ENCODE measurements at places on chromosomes 11 and 22.

DNA sequence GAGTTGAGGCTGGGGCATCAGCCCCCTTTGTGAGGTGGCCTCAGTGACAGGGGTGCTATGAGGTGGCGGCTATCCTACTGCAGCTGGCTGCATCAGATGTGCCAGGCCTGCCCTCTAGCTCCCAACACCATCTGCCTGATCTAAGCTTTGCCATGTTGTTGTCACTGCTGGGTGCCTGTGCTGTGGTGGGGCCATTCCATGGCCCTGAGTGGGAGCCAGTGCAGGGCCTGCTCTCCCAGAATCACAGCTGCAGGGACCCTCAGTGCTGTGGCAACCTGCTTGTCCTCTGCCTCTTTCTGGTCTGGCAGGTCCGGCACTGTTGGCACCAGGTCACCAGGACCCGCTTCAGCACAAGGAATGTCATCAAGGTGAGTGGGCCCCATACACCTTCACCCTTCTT, 1.8 kb upstream of the SNU13 start:
- no peak for DNase-seq

- DNase-seq = no peak
Measured at GRCh38 chr11:35388061-35388460, 31.3 kb downstream of the SLC1A2 start.

- no peak for DNase-seq
Measured at GRCh38 chr11:78325274-78325781, 92.3 kb downstream of the GAB2 start.

- peak; percentile 97 for DNase-seq
Measured at GRCh38 chr11:31757260-31757835, 53.8 kb downstream of the PAX6 start.

- no peak for DNase-seq
Measured at GRCh38 chr11:923691-924405, 1.8 kb upstream of the AP2A2 start.

DNA sequence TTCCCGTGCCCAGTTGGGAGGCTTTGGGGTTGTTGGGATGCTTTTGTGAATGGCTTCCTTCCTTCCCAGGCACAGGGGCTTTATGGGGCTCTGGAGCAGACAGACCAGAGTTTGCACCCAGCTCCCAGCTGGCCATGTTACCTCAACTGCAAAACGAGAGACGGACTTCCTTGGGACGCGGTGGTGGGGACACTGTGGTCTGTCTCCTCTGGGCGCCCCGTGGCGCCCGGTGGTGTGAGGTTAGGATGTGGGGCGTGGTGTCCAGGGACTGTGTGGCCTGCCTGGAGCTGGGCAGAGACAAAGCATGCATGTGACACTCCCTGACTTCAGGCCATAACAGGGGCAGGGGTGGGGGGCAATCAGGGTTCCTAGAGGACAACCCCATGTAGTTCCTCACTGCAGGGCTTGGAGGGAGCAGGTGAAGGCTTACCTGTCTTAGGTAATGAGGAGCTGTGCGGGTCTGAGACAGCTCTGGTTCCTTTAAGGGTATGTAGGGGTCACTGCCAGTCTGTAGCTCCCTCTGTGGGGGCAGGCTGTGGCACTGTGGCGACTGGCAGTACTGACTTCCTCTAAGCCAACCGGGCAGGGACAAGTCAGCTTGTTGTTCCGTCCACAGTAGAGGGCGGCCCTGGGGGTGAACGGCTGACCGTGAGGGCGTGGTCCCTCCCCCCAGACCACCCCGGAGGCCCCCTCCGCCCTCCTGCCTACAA, 14.4 kb downstream of the KCNQ1 start:
- no peak for DNase-seq

- DNase-seq = no peak
Measured at GRCh38 chr11:116984589-116984988, 113.6 kb downstream of the SIK3 start.

- no peak for DNase-seq
Measured at GRCh38 chr22:44819966-44820631, 67.7 kb downstream of the ARHGAP8 start.

DNA sequence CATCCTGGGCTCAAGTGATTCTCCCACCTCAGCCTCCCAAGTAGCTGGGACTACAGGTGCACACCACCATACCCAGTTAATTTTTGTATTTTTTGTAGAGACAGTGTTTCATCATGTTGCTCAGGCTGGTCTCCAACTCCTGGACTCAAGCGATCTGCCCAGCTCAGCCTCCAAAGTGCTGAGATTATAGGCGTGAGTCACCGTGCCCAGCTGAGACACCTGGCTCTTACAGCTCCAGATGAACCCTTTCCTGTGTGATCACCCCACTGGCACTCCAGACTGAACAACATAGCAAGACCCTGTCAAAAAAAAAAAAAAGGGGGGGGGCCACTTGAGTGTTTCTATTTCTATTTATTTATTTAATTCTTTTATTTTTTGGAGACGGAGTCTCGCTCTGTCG, 1.0 kb upstream of the ADSL start:
- no peak for DNase-seq

DNA sequence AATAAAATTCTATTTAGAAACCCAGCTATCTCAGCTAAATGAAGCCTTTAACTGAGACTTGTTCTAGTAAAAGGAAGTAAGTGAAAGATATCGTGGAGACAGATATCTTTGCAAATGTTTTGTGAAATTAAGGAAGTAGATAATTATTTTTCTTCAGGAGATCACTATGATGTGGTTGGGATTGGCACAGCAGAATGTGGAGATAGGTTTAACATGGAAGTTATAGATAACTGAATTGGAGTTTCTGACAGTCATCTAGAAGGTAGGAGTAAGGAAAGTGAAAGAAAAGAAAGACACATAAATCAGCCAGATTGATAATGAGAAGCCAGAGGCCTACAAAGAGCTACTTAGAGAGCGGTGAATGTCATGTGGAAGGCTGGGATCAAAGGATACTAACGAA, 4.7 kb upstream of the CASP5 start:
- DNase-seq = no peak

DNA sequence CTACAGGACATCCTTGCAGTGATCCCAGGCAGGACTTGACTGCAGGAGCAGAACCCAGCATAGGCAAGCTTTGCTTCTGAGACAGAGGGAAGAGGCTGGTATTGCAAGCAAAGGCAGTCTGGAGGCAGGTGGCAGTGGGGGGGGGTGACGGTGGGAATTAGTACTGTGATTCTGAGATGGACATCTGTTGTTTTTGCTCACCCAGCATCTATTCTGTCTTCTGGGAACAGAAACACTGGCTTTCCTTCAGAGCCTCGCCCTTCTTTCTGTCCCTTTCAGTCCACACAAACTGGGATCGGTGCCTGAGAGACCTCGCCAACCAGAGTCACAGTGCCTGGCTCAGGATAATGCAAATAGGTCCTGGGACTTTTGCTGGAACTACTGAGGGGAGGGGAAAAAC, 31.2 kb upstream of the RASL10A start:
- DNase-seq = peak; percentile 97

GRCh38 chr22:40678493-40679248, 613 bp upstream of the MCHR1 start:
- no peak for DNase-seq

DNA sequence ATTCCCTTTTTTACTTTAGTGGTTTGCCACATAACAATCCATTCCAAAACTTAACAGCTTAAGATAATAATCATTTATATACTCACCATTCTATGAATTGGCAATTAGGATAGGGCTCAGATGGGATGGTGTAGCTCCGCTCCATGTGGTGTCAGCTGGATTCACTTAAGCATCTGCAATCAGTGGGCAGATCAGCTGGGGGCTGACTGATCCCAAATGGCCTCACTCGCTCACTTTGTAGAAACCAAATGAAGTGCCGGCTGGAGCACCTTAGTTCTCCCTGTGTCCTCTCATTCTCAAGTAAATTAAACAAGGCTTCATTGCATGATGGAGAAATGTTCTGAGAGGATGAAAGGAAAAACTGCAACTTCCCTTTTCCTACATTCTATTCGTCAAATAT, 161.4 kb downstream of the WT1 start:
- DNase-seq = no peak

- DNase-seq = no peak
Measured at GRCh38 chr11:2413742-2414579, 13.4 kb downstream of the TSSC4 start.
